Thoracic aorta (tissue), 2 donors: ENCODE measurements at places on chromosomes 7 and 10.

- DNase-seq, result no peak
These were observed 32.5 kb upstream of the PRKAR1B start for GRCh38 chr7:759569-759968.

GRCh38 chr7:112001091-112001826, 204.9 kb downstream of the DOCK4 start:
- no peak for DNase-seq

- no peak for DNase-seq
These were observed 11.7 kb downstream of the FBXW4 start for GRCh38 chr10:101683276-101683675.

GRCh38 chr7:138396251-138397070, 63.6 kb upstream of the TRIM24 start:
- DNase-seq, result no peak

GRCh38 chr10:50210876-50211275, 40.4 kb downstream of the ASAH2 start:
- no peak for DNase-seq

DNA sequence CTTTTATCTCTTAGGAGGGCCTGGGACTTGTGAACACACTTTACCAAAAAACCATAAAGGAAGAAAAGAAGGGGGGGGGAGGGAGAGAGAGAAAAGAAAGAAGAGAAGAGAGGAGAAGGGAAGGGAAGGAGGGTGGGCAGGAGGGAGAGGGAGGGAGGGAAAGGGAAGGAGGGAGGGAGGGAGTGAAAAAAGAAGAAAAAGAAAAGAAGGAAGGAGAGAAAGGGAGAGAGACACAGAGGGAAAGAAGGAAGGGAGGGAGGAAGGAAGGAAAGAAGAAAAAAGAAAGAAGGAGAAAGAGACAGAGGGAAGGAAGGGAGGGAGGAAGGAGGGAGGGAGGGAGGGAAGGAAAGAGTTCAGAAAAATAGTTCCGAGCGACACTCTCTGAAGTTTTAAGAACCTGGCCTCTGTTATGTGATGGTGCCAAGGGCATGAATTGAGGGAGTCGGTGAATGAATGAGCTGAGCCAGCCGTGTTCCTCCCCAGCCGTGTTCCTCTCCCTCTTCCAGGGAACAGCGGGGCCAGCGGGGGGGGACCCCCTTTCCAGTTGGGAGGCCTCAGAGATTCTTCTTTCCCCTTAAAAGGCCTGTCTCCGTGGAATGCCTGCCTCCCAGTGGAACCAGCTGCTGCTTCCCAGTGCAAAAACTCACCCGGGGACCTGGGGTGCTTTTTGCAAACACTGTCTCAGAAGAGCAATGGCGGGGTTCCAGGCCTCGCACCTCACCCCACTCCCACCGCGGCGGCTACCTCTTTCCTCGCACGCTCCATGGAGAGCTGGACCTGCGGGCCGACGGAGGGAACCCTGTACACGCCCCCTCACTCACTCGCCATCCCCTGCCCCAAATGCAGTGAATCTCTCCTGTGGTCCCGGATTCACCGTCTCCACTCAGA, 84.1 kb downstream of the FOXL3 start:
- DNase-seq, result no peak

DNA sequence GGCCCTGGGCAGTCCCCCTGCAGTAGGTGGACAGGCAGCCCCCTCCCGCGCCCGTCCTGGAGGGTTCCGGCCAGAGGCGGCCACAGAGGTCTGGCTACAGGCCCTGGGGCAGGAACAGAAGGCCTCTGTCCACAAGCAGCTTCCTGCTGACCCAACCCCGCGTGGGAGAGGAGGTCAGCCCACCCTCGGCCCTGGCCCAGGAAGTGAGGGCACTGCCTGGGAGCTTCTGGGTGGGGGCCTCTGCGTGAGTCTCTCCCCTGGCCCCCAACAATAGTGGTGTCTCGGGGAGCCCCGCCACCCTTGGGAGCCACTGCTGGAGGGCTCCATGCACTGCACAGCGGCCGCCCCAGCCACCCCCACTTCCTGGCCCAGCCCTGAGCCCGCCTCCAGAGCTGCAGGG, 4.7 kb downstream of the MICALL2 start:
- DNase-seq, result no peak

DNA sequence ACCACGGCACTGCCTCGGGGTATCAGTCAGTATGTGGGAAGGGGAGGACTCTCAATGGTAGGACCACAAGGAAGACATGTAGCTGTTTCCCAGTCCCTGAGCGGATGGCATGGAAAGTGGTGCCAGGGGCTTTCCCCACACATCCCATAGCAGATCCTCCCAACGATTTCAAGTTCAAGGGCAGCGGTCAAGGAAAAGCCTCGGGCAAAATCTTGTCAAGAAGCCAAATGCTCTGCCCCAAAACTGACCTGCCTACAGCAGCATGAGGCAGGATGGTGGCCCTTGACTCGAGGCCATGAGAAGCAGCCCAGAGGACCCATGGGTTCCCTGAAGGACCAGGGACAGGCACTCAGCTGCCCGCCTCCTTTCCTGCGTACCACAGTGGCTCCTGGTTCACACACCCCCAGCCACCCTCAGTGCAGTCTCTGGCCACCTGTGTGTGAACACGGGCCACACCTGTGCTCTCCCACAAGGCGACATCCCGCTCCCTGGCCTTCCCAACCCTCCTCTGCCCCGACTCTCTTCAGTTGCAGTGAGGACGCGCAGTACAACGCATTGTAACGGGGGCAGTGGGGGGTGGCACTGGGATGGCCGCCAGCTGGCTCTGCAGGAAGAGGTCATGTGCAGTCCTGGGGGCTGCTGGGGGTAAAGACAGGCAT, 43.6 kb downstream of the CTBP2 start:
- DNase-seq, result no peak

- no peak for DNase-seq
These were observed 23.7 kb downstream of the CRPPA start for GRCh38 chr7:16397501-16398145.

GRCh38 chr10:821322-821721, 110.2 kb downstream of the LARP4B start:
- no peak for DNase-seq

- no peak for DNase-seq
These were observed 362.9 kb downstream of the KIF20B start for GRCh38 chr10:90064295-90064694.

DNA sequence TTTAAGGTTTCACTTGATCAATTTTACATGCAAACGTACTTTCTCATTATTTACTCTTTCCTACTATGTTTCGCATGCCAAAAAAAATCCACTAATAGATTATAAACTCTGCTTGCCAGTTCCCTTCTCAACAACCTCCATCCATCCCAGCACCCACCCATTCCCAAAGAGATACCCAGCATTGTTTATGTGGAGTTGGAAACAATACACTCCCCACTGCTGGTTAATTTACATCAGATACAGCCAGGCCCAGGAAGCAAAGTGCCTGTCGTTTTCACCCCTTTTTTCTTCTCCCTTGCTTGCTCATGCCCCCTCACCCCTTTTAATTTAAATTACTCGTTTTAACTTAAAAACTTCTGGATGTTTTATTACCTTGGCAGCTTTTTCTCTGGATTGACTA, 59.9 kb downstream of the HIBADH start:
- no peak for DNase-seq

DNA sequence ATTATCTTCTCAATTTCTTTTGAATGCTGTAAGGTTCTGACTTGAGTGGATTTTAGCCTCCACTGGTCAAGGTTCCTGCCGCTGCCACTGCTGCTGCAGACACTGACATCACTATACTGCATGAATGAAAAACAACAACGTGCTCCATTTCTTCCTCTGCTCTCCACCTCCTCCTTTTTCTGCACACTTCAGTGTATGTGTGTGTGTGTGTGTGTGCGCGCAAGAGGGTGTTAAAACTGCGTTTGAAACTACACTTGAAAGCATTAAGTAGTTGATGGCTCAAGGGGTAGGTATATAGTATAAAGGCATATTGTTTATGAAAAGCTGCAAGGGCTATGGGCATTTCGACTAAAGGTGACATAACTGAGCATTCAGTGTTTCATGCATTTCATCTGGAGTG, 3.5 kb downstream of the GLCCI1 start:
- DNase-seq, result no peak

- DNase-seq, result no peak
These were observed 137.3 kb downstream of the PTPN20 start for GRCh38 chr10:47048526-47048905.

GRCh38 chr7:105267244-105267643, 121.5 kb downstream of the SRPK2 start:
- DNase-seq, result no peak

DNA sequence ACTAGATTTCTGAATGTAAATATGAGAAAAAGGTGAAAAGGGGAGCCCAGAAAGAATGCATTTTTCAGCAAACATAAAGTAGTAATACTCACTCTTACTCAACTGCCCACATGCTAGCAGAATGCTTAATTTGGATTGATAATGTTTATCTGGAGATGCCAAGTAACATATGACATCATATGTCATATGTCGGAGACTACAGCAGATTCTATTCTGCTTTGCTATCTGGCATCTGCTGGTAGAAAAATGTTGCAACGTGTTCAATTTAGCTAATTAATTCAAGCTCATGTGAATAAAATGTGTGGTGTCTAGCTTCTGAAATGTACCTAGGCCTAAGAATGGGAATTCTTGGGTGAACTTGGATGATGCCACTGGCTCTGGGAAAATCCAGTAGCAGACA, 4.5 kb downstream of the BBIP1 start:
- no peak for DNase-seq

DNA sequence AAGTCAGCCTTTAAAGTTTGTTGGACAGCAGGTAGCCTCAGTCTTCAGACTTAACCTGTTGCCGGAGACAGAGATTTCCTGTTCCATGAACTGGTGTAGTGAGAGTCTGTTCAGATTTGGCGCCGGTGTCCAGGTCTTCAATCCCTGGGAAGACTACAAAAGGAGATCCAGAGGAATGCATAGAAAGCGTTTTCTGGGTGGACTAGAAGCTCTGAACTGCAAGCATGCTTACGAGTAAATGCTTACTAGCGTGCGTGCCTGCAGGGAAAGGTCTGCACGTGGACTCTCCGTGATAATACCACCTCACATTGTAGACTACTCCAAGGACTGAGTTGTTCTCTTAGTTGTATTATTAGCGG, 878 bp downstream of the GLRX3 start:
- DNase-seq, result no peak

- no peak for DNase-seq
These were observed 132.6 kb downstream of the DNAJB6 start for GRCh38 chr7:157469181-157470016.

- DNase-seq, result no peak
These were observed 26.5 kb downstream of the KNDC1 start for GRCh38 chr10:133186416-133187090.

- no peak for DNase-seq
These were observed 85.3 kb downstream of the FAM241B start for GRCh38 chr10:69715156-69715898.

GRCh38 chr7:81624650-81625631, 144.9 kb downstream of the HGF start:
- DNase-seq, result no peak

GRCh38 chr10:34815185-34816084, at the start of gene PARD3:
Gene PARD3 (minus strand): TSS chr10:34815296. CDS start chr10:34814995, 301 bp downstream.
- DNase-seq, result no peak

- no peak for DNase-seq
These were observed 99.4 kb upstream of the TMEM106B start for GRCh38 chr7:12111422-12112405.

DNA sequence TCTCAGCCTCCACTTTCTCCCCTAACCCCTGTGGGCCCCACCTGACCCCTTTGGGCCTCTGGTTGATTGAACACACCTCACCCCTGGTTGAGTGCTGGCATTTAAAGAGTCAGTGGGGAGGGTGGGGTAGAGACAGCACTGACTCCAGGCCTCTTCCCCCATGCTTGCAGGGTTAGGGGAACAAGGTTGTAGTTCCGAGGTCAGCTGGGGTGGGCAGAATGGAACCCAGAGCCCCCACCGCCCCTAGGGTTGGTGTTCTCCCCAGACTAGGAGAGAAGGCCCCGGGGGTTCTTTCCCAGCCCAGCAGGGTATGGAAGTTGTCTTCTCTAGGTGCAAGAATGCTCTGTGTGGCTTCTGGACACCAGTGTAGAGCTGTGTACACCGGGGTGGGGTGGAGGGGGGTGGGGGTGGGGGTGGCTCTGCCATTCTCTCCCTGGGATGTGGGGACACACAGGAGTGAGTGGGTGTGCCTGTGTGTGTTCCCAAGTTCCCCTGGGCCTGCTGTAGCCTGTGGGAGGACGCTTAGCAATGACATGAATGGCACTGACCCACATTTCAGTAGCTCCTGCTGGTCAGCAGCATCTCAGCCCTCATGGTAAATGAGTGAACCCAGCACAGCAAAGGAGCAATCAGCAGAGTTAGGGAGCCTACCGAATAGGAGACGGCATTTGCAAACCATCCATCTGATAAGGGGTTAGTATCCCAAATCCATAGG, 33.6 kb downstream of the PRF1 start:
- no peak for DNase-seq

GRCh38 chr10:123580426-123580825, 85.7 kb upstream of the GPR26 start:
- no peak for DNase-seq

GRCh38 chr7:100366411-100367250, 6.7 kb upstream of the PILRA start:
- no peak for DNase-seq

DNA sequence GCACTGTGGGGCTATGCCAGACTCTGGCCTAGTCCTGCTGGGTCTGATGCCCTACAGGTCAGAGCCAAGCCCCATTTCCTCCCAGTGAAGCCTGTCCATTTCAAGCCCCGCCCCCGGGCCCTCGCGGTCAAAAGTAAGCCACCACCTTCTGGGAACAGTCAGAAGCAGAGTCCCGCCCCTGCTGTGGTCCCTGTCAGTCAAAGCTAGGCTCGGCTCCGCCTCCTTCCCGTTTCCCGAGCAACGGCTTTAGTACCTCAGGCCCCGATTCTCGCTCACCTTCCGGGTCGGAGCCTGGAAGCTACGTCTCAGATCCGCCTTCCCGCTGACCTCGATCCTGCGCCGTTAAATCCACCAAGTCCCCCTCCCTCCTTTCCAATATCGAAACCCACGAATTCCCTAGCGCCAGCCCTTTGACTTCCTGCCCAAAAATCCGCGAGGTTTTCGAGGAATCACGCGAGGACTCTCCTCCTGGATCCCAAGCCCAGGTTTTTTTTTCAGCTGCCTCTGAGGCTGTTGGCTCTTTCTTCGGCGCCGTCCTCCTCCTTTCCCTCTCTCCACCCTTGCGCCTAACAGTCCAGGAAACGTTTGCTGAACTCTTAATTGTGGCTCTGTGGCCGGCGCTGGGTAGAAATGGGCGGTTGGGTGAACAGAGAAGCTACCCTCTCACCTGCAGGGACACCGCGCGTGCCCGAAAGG, 11.8 kb downstream of the SFXN3 start:
- peak; percentile 98 for DNase-seq

- no peak for DNase-seq
These were observed 28.5 kb downstream of the MKLN1 start for GRCh38 chr7:131355917-131356777.

GRCh38 chr7:136123352-136123751, 146.2 kb upstream of the MTPN start:
- DNase-seq, result no peak
